Activated T-helper 2 cell treated with anti-CD3 and anti-CD28 coated beads, Interferon-gamma antibody, Interleukin-2, Interleukin-4, amounts not matched to agents 10 μg/mL and 5 μg/mL and 100 μg/mL, durations not matched to agents 14 hours and 24 hours and 36 hours (primary cell): ENCODE measurements at places on chromosomes 5 and 9. TPM values are rescaled to one million over a fixed set of nuclear protein-coding genes. Genes with fewer than 3 reads are reported as not detected.

- DNase-seq = no peak
Measured at GRCh38 chr5:62931153-62931950, 352.7 kb downstream of the LRRC70 start.

- no peak for DNase-seq
Measured at GRCh38 chr9:72396247-72397091, 31.5 kb upstream of the ZFAND5 start.

DNA sequence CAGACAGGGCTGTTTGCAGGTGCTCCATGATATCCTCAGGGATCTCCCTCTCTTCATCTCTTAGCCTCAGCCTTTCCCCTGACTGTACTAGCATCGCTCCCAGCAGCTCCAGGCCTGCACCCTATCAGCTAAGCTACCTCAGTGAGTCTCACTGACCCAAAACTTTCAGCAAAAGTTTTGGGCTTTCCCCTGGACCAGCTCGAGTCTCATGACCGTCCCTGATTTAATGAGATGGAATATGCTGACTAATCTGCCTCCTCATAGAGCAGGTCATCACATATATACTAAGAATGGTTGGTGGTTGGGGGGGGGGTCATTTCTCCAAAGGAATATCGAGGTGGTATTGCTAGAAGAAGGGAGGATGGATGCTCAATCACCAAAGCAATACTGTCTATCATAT lies 151.5 kb downstream of the NR3C1 start:
- no peak for DNase-seq

DNA sequence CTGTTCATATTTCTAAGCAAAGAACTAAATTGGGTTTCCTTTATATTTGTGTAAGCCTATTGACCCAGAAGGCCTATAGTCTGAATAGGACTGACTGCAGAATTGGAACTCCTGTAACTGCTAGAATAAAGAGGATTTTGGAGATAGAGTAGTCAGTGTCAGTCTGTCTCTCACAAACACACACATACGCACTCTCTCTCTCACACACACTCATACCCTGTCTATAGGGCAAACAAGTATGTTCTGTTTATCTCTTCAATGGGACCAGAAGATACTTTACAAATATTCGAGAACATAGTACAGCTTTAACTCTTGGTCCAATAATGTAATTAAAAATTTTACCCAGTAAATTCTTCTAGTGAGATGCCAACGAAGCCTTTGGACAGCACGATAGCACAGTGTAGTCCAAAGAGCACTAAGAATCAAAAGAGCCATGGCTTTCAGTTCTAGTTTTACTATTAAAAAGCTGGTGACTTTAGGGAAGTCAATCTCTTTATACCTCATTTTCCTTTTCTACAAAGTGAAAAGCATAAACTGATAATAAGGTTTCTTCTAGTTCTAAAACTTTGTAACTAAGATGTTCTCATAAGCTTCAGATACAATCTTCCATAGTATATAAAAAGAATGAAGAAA lies 19.3 kb downstream of the ABHD17B start:
- DNase-seq = no peak

GRCh38 chr9:4168526-4168925 lies 131.3 kb downstream of the GLIS3 start:
- no peak for DNase-seq

DNA sequence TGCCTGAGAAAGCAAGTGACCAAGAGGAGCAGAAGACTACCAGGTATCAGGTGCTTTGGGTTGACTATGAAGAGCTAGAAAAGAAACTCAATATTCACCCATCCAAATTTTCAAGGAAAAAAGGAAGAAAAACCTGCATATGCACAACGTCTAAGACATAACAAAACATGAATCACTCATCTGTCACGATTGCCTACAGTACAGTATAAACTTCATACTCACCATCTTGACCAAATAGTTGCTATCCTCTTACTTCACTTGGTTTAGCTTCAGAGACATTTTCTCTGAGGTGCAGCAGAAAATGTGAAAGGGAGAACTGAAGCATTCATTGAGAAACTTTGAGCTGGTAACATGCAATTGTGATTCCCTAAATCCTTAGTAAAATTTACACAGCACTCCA lies 228.6 kb upstream of the MPDZ start:
- DNase-seq = no peak

GRCh38 chr5:143186623-143187022 lies 216.9 kb downstream of the NR3C1 start:
- DNase-seq = no peak

GRCh38 chr5:19917588-19918122 lies 70.3 kb downstream of the CDH18 start:
- DNase-seq = no peak

DNA sequence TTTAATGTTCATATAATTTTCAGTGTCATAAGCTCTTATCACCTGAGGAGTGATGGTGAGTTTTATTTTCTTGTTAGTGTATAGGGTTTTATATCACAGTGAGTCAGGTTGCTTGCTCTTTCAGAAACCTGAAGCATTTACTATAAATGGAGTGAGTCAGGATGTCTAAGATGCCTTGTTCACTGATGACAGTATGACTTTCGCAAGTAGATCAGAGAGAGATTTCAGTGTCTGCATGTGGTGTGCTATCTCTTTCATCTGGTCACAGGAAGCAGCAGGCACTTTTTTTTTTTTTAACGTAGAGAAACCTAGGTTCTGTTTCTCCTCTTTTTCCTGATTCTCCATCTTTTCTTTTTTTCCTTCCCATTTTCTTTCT lies 237.1 kb downstream of the DMRTA1 start:
- DNase-seq = no peak

DNA sequence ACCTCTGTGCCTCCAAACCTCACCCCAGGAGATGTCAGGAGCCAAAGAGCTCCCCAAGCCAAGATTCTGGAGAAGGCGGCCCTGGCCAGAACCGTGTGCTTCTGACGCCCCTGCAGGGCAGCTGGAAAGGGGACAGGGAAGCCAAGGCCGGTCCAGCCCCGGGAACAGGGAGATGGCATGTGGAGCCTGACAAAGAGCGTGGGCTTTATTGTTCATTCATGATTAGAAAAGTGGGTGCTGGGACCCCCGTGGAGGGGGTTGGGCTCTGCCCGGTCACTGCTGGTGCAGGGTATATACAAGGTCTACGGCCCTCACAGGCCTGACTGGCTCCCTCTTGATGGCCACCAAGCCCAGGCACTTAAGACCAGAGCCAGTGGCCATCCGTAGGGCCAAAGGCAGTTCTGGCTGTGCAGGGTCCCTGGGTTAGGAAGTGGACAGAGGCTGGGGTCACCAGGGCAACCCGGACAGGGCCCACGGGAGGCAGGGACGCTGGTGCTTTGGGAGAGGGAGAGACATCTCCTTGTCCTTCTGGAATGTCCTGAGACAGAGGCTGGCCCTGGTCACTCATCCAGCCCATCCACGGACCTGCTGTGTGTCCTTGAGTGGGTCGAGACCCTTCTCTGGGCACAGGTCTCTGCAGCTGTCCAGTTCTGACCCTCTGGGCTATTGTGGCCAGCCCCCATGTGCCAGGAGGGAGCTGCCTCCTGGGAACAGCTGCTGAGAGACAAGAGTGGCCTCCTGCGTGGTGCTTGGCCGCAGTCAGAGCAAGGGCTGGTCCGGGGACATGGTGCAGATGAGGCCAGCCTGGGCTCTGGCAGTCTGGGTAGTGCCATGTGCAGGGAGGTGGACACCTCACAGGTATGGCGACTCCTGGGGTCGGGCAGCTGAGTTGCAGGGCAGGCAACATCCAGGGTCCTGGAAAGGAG lies 12.5 kb downstream of the NINJ1 start:
- no peak for DNase-seq

DNA sequence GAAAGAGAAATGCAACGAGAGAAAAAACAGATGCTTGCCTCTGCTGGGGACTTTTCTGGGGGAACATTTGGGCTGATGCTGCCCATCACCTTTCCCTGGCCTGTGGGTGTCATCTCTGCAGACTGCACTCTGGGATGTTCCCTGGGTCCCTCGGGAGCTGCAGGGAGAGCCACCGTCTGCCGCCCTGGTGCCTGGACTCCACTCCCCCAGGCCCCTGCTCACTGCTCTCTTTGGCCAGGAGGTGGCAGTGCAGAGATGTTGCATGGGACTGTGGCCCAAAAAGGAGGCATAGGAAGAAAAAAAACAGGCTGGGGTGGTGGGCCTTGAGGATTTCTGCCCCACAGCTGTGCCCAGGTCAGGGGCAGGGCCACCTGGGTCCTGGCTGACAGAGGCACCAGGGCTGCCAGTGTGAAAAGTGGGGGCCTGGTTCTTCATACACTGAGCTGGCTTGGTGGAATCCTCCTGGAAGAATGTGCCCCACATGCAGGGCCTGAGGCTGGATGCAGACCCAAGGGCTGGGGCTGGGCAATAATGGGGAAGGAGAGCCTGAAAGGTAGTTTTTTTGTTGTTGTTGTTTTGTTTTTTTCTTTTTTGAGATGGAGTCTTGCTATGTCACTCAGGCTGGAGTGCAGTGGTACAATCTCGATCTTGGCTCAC lies 353.6 kb downstream of the SLIT3 start:
- DNase-seq = peak; percentile 12

Gene DIMT1
- total RNA-seq = 39.8 and 45.0 TPM in 2 replicates

Gene ENTPD8
- not detected in 2 replicates for total RNA-seq
